ENCODE measurements at places on chromosomes 7 and 10.

GRCh38 chr7:30909431-30909830 is 2.2 kb upstream of the AQP1 start:
- DNase-seq, result no peak

DNA sequence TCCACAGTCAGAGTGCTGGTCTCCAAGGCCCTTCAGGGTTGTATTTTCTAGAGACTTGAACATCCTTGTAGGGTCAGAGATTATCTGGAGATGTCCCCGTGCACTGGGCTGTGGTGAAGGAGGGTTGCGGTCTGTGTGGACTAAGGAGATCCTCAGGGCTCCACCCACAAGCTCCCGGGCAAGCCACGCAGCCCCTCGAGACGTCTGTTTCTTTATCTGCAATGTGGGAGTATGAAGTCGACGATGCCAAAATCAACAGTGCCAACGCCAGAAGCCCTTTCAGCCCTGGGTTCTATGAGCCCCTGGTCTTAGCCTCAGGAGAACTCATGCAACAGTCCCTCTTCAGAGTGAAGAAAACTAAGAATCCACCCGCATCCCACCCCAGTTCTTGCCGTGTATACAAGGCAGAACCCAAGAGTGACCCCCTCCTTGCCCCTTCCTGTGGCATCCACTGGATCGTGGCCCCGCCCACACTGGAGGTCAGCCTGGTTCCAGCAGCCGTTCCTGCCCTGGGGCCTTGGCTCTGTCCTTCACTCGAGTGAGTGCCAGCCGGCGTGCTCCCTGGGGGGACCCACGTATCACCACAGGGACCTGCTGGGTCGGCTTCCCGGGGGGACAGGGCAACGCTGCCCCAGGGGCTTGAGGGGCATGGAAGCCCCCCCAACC is 6.0 kb upstream of the SHH start:
- no peak for DNase-seq

DNA sequence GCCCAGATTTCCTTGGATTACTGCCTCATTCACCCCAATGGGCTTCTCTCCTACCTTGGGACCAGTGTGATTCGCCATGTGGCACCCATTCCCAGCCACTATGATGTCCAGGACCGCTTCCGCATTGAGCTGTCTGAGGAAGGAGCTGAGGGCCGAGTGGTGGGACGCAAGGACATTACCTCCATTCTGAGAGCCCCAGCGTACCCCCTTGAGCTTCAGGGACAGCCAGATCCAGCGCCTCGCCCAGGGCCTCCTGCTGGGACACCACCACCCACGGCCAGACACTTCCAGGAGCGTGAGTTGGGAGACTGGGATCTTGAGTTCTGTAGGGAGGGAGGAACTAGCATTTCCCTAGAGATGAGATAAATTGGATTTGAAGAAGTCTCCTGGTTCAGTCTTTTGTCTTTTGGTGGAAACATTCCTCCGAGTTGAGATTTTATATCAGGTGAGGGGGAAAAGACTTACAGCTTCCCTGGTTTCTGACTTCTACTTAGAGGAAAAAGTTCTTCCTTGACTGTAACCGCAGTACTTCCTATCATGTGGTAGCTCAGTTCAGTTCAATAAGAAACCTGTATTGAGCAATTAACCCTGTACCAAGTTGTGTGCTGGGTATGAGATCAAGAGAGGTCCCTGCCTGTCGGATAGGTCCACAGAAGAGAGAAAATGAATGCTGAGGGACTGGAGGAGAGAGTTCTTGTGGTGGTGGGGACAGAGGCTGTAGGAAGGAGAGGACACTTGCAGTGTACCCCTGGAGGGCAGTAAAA is 1.3 kb downstream of the MOSPD3 start:
- DNase-seq, result no peak

DNA sequence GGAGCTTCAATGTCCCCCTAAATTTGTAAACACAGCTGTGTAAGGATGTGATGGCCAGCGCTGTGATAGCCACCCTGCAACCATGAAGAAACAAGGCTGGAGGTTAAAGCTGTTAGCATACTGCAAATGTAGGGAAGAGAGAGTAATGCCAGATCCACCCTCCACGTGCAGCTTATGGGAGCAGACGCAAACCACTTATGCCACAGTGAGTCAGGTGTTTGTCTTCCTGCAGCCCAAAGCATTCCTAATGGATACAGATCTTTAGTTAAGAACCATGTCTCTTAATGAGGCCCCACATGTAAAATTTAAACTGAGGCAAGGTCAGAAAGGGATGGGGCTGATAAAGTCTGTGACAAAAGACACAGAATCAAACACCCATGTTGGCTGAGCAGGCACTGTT is 13.6 kb upstream of the MYL7 start:
- DNase-seq, result no peak

DNA sequence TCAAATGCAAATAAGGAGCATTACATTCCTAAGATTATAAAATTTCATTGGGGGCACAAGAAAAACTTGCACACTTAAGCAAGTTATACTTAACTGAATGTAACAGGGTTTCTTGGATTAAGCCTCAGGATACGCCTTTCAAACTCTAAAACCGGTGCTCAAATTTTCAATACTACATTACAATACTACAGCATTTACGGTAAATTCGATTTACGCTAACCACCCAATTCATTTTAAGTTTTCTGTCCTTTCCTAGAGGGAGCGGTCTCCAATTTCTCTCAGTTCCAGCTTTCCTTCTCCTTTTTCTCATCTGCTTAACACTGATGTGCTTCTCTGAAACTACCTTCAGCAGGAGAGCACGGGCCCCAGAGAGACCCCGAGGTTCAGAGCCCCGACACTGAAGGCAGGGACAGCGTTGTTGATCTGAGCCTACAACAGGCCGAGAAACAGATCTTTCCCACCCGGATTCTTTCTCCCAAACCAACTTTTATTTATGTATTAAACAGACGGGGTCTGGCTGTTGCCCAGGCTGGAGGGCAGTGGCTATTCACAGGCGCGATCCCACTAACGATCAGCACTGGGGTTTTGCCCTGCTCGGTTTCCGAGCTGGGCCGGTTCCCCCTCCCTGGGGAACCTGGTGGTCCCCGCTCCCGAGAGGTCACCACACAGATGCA is 798 bp downstream of the ZNF425 start:
- DNase-seq, result no peak

DNA sequence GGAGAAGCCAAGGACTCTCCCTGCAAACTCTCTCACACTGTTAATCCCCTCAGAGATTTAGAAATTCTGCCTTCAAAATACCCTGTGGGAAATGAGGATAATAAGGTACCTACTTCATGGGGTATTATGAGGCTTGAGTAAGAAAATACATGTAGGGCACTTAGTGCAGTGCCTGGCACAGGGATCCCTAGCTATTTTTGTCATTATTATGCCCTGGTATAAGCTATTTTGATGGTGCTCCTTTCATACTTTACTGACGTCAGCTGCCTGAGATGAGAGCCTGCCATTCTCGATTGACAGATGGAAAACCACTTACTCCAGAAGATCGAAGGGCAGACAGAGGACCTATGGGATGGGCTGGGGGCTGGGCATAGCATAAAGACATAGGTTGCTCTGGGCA is 30.1 kb downstream of the MKX start:
- no peak for DNase-seq

- DNase-seq, result no peak
Observed at GRCh38 chr7:133102276-133103060, 20.6 kb upstream of the CHCHD3 start.

DNA sequence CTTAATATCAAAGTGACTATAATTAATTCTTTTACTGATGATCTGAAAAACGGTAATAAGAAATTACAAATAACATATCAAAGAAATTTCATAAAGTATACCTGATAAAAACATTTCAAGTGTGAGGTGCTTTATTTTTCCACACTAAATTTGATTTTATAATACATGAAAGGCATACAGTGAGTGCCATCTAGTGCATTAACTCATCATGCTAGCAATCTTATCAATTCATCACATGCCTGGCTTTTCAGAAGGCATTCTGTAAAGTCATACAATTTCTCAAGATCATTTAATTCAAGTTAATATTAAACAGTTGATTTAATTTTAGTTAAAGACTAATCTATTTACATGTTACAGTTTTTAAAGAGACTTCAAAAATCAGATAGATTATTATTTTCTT is 1020.9 kb downstream of the GATA3 start:
- DNase-seq, result no peak

DNA sequence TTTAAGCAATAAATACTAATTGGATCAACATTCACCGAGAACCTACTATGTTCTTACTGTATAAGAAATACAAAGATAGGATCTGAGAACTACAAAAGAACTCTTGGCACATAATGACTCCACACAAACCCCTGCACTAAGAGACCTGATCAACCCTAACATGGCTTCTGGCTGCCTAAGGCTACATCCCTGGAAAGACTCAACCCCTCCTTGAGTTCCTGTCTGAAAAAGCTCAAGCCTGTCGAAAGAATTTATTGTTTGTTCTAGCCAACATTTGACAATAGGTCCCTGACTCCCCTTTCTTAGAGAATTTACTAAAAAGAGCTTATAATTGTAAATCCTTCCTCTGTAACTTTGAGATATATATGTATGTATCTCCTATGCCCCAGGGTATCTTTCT is 125.3 kb upstream of the SGCE start:
- no peak for DNase-seq

DNA sequence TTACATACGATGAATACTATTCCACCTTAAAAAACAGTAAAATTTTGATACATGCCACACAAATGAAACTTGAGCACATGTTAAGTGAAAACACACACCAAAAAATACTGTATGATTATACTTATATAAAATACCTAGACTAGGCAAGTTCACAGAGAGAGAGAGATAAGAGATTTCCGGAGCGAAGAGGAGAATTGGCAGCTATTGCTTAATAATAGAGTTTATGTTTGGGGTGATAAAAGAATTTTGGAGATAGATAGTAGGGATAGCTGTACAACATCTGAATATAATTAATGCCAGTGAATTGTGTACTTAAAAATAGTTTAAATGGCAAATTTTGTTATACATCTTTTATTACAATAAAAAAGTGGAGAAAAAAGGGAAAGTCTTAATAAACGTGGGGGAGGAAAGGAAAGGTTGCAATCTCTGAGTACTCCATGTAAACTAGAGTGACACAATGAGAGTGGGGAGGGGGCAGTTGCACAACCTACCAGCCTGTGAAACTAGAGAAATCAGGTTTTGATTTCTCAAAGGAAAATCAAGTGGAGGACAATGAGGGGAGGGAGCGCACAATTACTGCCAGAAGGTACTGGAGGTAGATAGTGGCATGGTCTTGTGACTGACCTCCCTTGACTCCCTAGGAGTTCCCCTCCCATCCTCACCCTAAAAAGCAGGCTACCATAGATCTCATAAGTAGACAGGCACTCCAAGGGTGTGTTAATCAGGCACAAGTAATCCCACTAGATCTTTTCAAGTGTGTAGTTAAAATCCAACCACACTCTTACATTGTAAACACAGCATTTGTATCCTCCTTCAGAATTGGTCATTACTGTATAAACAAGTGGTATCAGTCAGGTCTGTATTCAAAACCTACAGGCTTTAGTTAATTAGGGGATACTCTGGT is 31.6 kb upstream of the ANK3 start:
- no peak for DNase-seq

GRCh38 chr10:76091926-76092325 is 660.5 kb downstream of the LRMDA start:
- no peak for DNase-seq

GRCh38 chr7:111393011-111393754 is 169.1 kb downstream of the IMMP2L start:
- DNase-seq, result peak; percentile 35

DNA sequence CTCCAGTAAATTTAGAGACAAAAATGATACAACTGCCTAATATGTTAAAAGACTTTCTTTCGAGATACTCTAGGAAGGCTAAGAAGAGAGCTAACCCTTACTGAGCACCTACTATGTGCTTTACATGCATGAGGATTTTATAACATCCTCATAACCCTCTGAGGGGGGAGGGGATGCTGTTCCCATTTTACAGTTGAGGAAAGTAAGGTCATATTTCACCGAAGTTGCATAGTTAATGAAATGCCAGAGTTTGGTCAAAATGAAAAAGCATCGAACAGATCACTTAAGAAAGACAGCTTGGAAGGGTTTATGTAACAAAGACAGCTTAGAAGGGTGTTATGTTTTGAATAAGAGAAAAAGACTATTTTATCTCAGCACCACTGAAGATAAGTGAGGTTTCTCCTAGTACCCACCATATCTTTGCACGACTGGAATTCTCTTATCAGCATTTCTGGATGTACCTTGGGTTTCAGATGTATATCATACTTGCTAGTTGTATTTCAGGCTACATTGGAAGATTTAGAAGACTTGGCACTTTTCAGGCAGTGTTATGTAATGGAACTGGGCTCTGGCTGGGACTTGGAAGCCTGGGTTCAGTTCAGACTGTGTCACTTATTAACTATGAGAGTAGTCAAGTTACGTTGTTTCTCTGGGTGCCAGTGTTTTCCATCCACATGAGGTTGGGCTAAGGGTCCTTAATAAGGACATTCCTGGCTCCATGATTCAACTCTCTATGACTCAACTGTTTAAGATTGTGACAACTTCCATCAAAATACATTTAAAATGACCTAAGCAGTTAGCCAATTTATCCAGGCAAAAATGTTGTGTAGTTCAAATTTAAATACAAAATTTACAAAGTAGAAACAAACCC is 6.0 kb downstream of the RHOBTB1 start:
- no peak for DNase-seq

GRCh38 chr7:24842449-24843241 is 85.4 kb upstream of the GSDME start:
- DNase-seq, result no peak

DNA sequence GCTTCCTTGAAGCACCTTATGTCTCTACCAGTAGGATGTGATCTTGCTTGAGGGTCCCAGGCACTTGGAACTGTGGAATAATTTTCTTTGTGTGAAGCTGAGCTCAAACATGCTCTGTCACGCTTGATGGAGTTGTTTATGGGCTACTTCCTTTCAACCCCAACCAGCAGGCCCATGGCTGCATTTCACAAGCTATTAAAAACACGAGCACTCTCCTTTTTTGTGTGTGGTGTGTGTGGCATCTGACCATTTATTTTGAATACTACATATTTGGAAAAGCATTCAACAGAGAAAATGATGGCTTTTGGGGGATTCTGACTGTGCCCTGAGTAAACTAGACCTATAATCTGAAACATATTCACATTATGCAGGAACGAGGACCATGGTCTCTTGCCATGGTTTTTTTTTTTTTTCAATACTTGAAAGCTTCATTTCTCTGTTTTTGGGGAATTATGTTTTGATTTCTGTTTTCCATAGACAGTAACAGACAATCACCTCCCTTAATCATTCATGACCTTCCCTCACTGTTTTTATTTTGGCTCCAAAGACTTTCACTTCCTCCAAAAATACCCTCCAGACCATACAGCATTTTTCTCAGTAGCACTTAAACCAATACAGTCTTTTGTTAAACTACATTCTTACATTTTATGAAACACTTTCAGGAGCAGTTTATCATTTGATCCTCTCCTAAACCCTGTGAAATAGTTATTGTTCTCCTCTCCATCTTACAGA is 233.6 kb upstream of the BMPER start:
- no peak for DNase-seq

- no peak for DNase-seq
Observed at GRCh38 chr10:21512573-21513404, 12.7 kb downstream of the SKIDA1 start.

GRCh38 chr7:42198296-42198695 is 38.7 kb downstream of the GLI3 start:
- no peak for DNase-seq

GRCh38 chr7:25913598-25914224 is 238.3 kb upstream of the NFE2L3 start:
- no peak for DNase-seq

- no peak for DNase-seq
Observed at GRCh38 chr10:11616021-11616420, 4.6 kb upstream of the USP6NL start.
